Femur (tissue), 1 donor: ENCODE measurements at places on chromosomes 3 and 15.
A peak's percentile ranks its signal among the peaks of the same experiment; 100 is the strongest.

- no peak for DNase-seq
These were observed 124.4 kb upstream of the FOXB1 start for GRCh38 chr15:59879506-59880265.

- no peak for DNase-seq
These were observed 215.4 kb downstream of the SSR3 start for GRCh38 chr3:156339491-156339890.

DNA sequence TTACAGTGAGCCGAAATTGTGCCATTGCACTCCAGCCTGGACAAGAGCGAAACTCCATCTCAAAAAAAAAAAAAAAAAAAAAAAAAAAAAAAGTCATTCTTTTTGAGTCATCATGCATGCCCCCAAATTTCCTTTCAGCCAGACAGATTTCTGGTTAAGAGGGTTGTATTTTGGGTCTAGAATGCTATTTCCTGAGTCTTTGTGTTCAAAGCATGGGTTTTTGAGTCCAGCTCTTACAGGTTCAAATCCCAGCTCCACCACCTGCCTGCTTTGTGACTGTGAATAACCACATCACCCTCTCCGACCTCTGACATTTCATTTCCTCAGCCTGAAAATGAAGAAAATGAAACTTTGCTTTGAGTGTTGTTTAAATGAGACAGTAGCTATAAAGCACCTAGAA, 9.3 kb upstream of the C15orf61 start:
- no peak for DNase-seq

DNA sequence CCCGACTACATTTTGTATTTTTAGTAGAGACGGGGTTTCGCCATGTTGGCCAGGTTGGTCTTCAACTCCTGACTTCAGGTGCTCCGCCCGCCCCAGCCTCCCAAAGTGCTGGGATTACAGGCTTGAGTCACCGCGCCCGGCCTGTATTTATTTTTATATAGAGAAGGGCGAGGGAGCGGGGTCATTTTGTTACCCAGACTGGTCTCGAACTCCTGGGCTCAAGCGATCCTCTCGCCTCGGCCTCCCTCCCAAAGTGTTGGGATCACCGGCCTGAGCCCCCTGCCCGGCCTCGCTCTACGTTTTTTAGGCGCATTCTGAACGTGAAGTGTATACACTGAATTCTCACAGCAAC, 514 bp upstream of the PPP4R2 start:
- no peak for DNase-seq

DNA sequence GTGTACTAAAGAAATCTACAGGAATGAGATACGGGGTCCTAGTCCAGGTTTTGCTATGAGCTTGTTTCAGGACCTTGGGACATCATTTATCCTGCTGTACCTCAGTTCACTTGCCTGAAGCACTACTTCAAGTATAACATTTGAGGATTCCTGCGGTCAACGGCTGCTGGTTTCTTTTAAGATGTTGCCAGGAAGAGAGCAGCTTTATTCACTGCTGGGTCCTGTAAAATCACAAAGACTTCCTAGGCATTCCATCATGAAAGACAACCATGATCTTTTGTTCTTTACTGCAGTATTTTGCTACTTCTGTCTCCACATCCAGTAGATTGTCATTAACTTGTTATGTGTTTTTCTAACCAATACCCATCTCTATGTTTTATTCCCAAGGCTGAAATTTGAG, 61.0 kb upstream of the PYDC2 start:
- DNase-seq: no peak

- no peak for DNase-seq
These were observed 41.3 kb downstream of the CDAN1 start for GRCh38 chr15:42695527-42696071.

DNA sequence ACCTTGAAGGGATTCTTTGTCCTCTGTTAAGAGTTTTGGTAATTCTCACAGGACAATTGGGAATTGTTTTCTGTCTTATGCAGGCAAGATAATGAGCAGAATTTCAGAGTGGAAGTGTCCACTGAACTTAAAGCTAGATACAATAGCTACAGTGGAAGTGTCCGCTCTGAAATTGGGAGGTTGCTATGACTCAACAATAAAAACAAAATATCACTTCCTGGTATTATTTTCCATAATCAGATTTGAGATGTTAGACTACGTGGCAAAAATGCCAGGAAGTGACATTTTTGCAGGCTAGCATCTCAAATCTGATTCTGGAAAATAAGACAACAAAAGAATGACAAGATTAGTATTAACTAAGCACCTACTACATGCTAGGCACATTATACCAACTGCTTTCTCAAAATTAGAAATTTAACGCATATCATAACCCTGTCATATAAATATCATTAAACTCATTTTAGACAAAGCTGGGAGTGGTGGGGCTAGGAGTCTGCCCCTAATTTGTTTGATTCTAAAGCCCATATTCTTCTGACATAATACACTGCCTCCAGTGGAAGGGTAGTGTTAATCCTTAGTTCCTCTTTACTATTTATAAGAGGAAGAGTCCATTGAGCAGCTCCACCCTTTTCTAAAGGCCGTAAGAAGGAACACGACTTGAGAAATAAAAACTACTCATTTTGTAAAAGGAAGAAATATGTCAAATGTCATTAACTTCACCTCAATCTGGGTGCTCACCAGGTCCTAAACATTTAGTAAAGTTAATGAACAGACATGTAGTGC, 266.9 kb upstream of the STT3B start:
- no peak for DNase-seq

GRCh38 chr3:132145833-132146232, 111.0 kb upstream of the CPNE4 start:
- DNase-seq: no peak

GRCh38 chr3:62636235-62636826, 238.9 kb downstream of the CADPS start:
- DNase-seq: no peak

- no peak for DNase-seq
These were observed 16.1 kb downstream of the TM6SF1 start for GRCh38 chr15:83123529-83123928.

- no peak for DNase-seq
These were observed 1063.9 kb downstream of the ROBO1 start for GRCh38 chr3:78703944-78704343.

GRCh38 chr3:147937341-147937740, 528.2 kb downstream of the ZIC1 start:
- DNase-seq: no peak

DNA sequence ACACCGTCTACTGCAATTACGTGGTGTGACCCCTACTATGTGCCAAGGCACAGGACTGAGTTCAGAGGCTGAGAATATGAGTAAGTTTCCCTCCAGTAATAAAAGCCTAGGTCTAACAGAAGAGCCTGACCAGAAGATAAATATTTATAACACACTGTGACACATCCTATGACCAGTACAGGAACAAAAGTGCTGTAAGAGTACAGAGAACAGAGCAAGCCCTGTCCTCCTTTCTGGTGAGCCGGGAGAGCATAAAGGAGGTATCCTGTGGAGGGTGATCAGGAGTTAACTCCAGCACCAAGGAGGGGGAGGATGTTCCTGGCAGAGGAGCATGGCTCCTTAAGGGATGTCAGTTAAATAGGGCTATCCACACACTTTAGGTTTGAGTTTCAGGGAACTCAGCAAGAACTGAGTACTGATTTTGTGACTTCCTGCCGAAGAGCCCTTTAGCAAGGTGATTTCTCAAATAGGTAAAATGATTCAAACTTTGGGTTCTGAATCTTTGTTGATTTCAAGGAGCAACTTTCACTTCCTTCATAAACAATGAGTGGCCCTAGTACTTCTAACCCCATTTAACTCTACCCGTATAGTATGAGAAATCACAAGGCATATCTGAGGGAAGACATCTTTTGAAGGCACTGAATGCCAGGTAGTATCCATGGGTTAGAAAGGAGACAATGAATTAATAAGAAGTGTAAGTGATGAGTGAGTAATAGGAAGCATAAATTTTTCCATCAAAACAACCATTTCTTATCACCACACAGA, 198.0 kb downstream of the THRB start:
- DNase-seq: no peak

- DNase-seq: peak; percentile 79
These were observed 42.9 kb downstream of the ISG20 start for GRCh38 chr15:88681610-88682221.

- DNase-seq: no peak
These were observed 252.5 kb upstream of the TGFBR2 start for GRCh38 chr3:30353711-30354467.

DNA sequence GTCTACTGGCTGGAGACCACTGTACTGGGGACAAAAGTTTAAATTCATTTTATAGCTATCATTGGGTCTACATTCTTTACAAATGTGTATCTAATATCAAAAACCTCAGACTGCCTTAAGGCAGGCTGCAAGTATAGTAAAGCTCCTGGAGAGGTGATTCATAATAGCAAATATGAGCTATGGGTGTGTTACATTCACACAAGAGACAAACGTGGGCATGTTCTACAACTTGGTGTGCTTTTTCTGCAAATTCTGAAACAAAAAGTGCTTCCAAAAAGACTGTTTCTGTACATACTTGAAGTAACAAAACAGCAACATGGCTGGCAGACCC, 1101.4 kb downstream of the ROBO1 start:
- DNase-seq: no peak

DNA sequence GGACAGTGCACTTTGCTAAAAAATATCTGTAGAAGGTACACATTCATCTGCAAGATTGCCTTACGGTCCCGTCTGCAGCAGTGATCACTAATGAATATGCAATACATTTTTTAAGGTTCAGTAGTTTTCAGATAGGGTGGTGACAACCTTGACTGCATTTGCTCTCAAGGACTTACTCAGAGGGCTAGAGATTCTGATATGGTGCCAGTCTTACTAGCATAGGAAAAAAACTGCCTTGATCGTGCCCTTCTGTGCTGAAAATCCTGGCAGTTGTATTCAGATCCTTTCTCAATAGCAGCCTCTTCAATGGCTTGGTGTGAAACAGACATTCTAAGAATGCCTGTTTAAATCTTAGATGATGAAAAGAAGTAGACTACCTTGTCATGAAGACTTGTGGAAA, 411.9 kb upstream of the CCDC54 start:
- no peak for DNase-seq

- no peak for DNase-seq
These were observed 176.1 kb upstream of the RGMA start for GRCh38 chr15:93265111-93265556.

GRCh38 chr15:86609275-86609674, 529.6 kb downstream of the AGBL1 start:
- no peak for DNase-seq

DNA sequence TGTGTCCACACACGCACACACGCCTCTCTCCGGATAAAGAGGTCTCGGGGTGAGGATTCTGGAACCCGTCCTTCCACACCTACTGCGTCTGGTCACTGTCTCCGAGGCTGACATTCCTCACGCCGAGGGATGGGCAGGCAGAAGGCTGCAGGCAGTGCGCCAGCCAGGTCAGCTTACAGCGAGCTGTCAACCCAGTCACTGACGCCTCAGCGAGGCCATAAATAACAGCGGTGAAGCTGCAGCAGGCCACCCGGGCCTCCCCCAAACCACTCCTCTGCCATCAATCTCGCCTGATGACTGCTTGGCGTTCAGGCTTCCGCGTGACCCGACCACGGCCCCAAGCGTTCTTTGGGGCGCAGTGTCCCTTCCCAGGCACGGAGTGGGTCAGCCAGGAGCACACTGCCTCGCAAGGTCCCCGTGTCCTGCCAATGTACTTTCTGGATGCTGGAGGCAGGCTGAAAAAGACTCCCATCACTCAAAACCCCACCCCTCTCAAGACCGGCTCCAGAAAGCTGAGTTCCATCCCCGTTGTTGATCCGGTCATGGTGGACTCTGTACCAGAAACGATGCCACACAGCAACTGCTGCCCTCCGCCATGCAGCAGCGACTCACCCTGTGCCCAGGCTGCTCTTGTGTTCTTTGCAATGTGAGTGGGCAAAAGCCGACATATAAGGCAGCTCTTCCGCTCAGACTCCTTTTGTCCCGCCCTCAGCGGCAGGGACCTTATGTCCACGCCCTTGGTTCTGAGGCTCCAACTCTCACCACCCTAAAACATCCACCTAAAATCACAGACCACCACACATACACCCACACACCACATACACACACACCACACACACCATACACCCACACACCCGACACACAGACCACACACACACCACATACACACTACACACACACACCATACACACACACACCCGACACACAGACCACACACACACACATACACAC, 27.1 kb downstream of the CPN2 start:
- peak; percentile 84 for DNase-seq
